Effector CD4-positive, alpha-beta T cell (primary cell): ENCODE measurements at places on chromosomes 5 and 9.

DNA sequence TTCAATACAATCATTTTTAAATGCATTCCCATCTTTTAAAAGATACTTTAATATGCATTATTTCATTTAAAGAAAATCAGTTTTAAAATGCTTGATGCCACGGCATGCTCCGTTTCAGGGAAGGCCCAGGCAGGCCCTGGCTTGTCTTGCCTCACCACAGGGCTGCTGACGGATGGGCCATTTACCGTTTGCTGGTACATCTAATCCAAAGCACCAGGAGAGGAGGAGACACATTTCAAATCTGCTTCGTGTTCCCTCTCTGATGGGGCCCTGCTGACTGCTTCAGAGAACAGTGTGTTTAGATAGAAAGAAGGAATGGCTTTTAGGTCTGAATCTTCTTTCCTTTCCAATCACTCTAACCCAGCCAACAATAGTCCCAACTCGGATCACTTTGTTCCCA lies 185.2 kb downstream of the DCP2 start:
- DNase-seq, result no peak

- DNase-seq, result no peak
These were observed 50.2 kb upstream of the ZBTB43 start for GRCh38 chr9:126754436-126755316.

DNA sequence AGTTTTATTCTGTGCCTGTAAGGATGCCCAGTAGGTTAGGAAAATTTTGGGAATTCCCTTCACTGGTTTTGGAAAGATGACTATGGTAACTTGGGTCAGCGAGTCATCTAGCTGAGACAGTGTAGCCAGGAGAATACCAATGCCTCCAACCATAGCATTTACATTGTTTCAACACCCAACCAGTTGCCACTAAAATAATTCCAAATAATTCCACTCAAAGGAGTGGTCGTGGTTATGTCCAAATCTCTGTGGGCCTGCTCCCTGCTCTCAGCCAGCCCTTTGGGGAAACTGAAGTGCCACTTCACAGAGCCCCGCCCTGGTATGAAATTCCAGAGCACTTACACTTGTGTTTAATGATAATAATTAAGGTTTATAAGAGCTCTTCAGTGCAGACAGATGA lies 310.5 kb downstream of the PLK2 start:
- no peak for DNase-seq

DNA sequence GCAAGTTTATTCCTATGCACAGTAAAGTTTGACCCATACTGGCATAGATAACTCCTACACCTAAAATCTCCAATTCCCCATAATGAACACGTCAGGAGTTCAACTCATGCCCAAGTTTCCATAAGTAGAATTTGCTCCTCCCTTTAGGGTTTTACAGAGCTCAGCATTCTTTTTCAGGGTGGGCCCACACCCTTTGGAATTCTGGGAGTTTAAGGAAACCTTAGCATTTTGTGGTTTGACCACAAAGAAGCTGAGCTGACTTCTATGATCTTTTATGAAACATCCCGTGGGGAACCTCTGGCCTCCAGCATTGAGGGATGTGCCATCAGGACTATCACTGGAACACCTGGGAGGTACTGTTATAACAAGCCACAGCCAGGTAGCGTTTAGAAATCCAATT lies 220.6 kb upstream of the MAP3K1 start:
- no peak for DNase-seq

DNA sequence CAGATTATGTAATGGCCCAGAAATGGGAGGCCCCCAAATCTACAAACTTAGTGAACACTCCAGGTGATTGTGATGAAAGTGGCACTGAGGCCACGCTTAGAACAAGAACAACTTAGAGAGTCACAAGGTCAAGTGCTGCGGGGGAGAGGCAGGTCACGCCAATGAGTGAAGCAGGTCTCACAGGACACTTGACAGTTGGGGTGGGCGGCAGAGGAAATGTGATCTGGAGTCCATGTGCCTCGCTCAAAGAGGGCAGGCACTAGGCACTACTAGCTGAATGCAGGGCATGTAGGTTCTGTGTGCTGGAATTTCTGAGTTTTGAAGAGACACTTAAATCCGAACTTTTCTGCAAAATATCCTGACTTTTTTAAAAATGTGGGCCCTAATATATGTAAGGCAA lies 193.2 kb upstream of the RORB start:
- DNase-seq, result no peak

DNA sequence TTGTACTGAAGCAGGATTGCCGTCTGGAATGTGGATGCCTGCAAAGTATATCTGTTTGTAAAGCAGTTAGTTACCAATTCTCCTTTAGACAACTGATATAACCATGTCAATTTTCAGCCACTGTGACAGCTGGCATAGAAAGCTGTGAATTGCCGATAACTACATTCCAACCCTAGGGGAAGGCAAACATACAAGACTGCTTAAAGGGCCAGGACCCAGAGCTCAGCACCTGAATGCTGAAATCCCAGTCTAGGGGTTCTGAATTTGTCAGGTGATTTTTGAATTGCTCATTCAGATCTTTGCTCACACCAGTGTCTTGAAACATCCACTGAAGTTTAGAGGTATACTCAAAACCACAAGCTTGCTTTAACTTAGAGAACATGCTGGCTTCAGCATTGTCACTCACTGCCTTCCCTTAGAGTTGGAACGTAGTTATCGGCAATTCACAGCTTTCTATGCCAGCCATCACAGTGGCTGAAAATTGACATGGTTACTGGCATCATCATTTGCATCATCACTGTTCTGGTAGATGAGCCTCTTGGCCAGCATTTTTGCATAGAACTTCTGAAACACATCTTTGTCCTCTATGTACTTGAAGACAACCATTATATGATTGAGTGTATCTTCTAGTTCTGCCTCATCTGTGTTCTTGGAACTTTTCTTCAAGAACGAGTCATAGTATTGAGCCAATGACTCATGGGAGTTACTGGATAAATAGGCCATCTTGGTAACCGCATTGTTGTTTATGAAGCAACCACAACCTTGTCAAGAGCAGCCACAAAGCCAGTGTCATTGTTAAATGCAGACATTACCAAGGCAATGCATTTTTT lies 82.1 kb downstream of the CCDC192 start:
- DNase-seq, result no peak

DNA sequence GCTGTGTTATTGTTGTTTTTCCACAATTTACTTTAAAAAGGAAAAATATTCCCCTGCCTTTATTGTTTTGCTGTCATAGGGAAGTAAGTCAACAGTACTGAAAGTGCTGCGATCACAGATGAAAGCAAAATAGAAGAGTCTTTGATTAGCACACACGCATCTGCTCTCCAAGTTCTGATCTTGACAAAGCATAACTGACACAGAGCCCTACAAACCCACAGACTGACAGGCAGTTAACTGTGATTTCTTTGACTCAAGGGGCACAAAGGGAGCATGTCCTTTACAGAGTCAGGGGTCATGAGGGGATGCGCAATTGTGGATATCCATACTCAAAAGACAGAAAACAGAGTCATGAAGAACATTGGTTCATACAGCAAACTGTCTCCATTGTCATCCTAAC lies 123.7 kb downstream of the SNCAIP start:
- no peak for DNase-seq

DNA sequence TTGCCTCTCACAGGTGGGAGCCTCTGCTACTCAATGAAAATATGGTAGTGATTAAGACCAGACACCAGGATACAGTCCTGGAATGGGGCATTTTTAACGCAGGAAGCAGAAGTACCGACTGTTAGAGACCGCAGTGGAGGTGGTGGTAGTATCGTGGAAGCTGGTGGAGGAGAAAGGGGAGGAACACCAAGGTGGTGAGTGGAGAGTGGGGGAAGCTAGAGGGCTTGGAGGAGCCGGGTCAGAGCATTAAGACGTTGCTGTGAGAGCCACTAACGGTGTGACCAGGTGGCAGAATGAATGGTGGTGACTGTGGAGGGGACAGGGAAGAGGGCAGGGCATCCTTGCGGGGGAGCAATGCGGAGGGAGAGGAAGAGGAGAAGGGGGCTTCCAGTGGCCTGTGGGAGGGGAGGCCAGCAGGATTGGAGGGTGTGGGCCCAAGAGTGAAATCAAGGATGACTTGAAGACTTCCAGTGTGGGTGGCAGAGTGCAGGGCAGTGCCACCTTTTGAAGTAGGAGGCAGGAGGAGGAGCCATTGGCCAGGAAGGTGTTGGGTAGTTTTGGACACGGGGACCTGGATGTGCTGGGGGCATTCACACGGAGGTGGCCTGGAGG lies 1.6 kb upstream of the UBAC1 start:
- DNase-seq, result no peak

GRCh38 chr9:109956717-109957440 lies 176.9 kb downstream of the PALM2AKAP2 start:
- no peak for DNase-seq

DNA sequence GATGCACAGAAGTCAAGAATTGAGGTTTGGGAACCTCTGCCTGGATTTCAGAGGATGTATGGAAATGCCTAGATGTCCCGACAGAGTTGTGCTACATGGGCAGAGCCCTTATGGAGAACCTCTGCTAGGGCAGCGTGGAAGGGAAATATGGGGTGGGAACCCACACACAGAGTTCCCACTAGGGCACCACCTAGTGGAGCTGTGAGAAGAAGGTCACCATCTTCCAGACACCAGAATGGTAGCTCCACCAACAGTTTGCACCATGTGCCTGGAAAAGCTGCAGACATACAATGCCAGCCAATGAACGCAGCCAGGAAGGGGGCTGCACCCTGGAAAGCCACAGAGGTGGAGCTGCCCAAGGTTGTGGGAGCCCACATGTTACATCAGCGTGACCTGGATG lies 104.5 kb downstream of the STK32A start:
- DNase-seq, result no peak

- DNase-seq, result no peak
These were observed 31.8 kb upstream of the PTGS1 start for GRCh38 chr9:122338994-122339393.
